ENCODE measurements at places on chromosomes 11 and 22. TPM values are rescaled to one million over a fixed set of nuclear protein-coding genes. Genes with fewer than 3 reads are reported as not detected.

SLC22A25 gene
- polyA plus RNA-seq, result not detected

ARSA gene
- polyA plus RNA-seq, result 20.4 TPM

CCDC188 gene
- polyA plus RNA-seq, result 0.98 TPM

PARVB gene
- polyA plus RNA-seq, result 20.6 TPM

APOBEC3H gene
- 0.09 TPM for polyA plus RNA-seq

KRTAP5-10 gene
- polyA plus RNA-seq, result 0.10 TPM

MAP6 gene
- polyA plus RNA-seq, result 7.6 TPM

JHY gene
- polyA plus RNA-seq, result 11.4 TPM

ANAPC15 gene
- 59.0 TPM for polyA plus RNA-seq

GRCh38 chr11:37322333-37323194 lies 724.5 kb upstream of the RAG2 start:
- no peak for DNase-seq

DNA sequence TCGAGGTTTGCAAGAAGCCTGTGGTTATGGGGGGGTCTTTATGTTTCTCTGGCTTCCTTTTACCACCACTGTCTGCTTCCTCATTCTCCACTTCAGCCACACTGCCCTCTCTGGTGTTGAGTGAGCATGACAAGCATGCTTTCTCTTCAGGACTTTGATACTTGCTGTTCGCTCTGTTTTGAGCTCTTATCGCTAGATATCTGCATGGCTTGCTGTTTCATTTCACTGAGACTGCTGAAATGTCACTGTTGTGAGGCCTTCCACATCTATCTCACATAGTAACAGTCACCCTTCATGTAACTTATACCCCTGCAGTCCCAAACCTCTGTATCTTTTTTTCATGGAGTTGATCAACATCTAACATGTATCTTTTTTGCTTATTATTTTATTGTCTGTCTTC lies 59.8 kb downstream of the TMEM135 start:
- peak; percentile 35 for DNase-seq

- DNase-seq, result peak; percentile 29
These were observed 89.8 kb downstream of the PDE2A start for GRCh38 chr11:72584293-72584938.

GRCh38 chr11:86553265-86553664 lies 119.2 kb downstream of the ME3 start:
- DNase-seq, result no peak

- no peak for DNase-seq
These were observed 37.5 kb upstream of the CAPRIN1 start for GRCh38 chr11:34013898-34014571.

GRCh38 chr11:72578051-72578450 lies 96.2 kb downstream of the PDE2A start:
- no peak for DNase-seq

DNA sequence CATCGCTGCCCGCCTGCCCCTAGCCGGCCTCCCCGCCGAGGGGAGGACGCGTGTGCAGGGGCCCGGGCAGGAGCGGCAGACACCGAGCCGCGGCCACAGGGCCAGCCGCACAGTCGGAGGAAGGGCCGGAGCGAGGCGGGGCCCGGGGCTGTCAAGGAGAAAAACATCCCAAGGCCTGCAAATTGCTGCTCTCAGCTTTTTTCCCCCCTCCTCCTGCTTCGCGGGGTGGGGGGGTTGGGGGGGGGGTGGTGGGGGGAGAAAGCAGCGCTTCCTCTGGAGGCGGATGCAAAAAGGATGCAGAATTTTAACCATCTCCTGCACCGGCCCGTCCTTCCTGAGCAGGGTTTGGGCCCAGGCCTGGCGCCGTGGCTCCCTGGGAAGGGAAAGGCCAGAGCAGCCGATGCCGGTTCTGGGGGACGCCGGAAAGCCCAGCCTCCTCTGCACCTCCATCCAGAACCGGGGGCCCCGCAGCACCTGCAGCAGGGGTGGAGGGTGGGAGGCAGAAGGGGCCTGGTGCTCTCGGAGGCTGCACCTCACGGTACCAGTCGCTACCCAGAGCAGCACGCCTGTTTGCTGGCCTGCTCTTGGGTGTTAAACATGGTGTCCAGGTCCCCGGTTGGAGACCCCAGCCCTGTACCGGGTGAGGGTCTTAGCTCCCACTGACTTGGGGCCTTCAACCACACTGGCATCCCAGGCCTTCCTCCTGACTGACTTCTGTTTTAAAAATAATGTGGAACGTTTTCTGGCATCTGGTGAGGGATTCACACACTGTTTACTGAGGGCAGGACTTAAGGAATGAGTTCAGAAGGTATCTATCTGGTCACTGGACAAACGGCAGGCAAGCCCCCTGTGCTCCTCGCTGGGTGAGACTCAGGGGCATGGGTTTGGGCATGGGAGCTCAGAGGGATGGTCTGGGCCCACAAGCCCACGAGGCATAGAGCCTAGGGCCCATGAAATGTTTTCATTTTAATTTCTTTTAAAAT lies 77.4 kb upstream of the WNT7B start:
- DNase-seq, result no peak

DNA sequence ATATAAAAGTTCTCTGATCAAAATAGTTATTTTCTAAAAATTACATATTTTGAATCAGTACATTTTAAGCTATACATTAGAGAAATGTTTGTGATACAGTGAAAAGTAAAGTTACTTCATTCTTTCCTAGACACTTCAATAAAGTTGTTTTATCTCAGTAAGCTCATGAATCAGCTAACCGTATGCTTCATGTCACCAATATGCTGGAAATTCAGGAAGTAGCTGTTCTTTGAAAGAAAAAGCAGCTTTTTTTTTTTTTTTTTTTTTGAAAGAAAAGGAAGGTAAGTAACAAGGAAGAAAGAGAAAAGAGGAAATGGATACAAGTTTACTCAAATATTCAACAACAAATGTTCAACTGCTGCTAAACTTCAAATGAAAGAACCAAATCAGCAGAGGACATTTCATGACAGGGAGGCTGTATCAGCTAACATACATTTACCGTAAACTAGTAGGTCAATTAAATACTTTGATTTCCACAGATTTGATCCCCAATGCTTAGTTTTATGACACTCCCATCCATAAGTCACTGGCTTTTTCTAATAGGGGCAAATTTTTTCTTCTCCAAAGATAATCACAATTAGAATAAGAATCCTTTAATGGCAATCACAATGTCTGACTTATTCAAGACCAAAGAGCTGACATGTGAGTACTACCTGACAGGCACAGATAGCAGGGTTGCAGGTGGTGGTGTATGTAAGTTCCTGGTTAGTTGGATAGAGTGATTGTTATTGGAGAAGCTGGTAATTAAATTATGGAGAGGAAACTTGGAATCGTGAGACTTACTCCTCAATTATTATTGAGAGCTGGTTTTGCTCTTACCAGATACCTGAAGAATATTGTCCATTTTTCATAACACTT lies 754 bp downstream of the OR52A1 start:
- DNase-seq, result no peak

DNA sequence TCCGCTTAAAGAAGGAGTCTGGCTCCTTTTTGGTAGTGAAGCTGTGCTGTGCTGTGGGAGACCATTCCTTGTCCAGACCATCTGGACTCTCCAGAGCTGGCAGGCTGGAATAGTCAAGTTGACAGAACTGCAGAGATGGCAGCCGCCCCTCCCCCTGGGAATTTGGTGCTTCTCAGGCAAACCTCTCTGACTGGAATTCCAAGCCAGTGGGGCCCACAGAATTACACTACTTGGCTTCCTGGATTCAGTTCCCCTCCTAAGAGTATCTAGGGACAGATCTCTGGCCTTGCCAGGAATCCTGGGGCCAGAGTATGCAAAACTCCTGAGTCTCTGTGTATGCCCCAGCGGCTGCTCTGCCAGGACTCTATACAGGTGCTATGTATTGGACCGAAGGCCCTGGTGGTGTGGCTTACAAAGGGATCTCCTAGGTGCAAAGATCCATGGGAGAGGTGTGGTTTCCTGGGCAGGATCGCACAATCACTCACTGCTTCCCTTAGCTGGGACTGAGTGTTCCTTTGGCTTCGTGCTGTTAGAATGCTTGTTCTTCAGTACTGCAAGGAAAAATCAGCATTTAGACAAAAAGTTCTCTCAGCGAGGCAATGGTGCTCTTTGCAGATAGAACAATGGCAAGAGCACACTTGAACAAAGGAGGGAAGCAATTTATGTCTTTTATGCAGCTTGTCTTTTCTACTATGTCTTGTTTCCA lies 86.8 kb downstream of the PRMT3 start:
- no peak for DNase-seq

- no peak for DNase-seq
These were observed 9.0 kb upstream of the PLAAT2 start for GRCh38 chr11:63572026-63572688.

DNA sequence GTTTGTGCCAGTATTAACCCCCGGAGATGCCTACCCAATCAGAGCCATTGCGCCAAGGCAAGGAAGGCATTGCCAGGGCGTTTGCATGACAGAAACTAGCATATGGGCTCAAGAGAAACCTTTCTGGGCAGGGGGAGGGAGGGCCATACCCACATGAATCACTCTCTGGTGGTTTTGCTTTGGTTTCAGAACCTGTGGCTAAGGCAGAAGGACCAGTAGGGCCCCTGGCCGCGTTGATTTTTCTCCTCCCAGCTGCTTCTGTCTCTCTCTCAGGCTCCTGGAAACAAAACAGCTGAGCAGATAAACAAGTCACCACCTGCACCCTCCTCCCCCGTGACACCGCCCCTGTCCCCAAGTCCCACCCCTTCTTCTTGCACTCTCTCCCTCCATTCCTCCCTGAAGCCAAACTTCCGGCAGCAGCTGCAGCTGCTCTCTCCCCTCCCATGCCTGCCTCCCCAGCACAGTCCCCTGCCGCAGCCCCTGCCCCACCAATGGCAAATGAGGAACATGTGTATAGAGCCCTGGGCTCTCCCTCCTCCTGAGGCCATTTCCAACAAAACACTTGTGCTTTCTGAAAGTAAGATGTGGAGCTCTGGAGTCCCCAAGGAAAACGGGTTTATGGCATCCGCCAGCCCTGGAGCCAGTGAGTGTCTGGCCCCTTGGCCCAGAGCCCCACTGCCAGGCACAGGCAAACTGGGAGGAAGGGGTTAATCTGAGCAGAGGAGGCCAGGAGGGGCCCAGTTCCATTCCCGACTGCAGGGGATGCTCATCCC lies 39.0 kb upstream of the ADA2 start:
- DNase-seq, result peak; percentile 87

- no peak for DNase-seq
These were observed 36.4 kb downstream of the ZNF215 start for GRCh38 chr11:6962673-6963072.

- no peak for DNase-seq
These were observed 53.8 kb downstream of the PAX6 start for GRCh38 chr11:31757260-31757835.

- no peak for DNase-seq
These were observed 626 bp upstream of the TBX10 start for GRCh38 chr11:67640021-67640757.

DNA sequence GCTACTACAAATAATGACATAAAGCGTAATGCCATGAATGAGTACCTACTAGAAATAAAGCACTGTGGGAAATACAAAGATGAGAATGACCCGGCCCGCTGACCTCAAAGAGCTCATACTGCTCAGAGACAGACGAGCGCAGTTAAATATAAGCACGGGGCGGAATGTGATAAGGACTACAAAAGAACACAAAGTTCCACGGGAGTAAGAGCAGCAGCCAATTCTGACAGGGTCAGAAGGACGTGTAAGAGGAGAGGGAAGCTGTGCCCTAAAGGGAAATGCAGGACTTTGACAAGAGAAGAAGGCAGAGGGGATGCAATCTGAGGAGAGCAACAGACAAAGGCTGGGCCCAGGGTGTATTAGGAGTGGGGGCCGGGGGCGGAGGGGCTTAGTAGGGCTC lies 314.6 kb downstream of the LARGE1 start:
- DNase-seq, result no peak

DNA sequence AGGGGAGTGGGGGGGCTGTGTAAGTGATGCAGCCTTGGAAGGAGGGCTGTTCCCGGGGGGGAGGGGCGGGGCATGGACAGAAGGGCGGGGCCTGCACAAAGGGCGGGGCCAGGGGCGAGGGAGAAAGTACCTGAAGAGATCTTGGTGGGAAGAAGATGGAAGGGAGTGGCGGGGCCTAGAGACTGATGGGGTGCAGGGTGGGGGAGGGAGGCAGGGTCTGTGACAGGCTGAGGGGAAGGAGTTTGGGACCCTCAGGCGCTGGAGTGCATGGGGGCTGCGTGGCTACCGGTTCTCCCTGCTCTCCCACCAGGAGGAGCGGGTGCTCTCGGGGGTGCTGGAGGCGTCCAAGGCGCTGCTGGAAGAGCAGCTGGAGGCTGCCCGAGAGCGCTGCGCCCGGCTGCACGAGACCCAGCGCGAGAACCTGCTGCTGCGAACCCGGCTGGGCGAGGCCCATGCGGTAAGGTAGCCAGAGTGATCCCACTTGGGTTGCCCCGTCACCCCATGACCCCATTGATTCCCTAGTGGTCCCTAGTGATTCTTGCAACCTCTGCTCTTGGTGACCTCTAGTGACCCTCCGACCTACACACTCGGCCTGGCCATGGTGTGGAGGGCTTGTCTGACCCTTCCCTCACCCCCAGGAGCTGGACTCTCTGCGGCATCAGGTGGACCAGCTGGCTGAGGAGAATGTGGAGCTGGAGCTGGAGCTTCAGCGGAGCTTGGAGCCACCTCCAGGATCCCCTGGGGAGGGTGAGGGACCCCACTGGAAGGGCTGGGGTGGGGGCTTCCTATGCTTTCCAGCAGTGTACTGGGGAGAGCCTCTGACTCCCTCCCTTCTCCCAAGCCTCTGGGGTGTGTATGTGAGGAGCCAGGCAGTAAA lies 3.1 kb downstream of the CCDC88B start:
- no peak for DNase-seq

DNA sequence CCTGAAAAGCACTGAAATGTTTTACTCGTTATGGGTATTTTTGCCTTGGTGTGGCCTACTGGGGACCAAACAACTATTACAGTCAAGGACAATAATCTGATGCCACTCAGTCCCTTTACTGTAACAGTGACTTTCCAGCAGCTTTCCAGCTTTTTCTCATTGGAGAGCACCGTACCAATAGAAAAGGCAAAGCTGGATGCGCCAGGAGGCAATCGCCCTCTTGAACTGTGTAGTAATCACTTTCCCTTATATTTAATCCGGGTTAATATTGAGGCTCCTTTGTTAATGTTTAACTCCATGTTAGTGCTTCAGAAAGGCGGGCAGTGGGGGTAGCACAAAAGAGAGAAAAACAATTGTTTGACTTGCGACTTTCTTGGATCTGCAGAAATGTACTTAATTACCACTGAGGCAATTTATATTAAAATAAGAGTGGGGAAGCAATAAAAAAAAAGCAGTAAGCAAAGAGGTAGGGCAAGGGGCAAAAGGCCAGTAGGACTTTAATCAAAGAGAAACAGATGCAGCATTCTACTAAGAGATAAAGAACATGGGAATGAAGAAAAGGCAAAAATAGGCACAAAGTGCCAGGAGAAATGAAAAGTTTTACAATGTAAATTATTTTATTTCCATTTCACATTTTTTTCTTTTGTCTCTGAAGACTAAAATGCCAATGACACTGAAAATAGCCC lies 81.6 kb downstream of the LRRC4C start:
- peak; percentile 38 for DNase-seq

Data from renal pelvis (tissue), 12 donors.